ENCODE measurements at places on chromosomes 1 and 21.
A peak's percentile ranks its signal among the peaks of the same experiment; 100 is the strongest.

DNA sequence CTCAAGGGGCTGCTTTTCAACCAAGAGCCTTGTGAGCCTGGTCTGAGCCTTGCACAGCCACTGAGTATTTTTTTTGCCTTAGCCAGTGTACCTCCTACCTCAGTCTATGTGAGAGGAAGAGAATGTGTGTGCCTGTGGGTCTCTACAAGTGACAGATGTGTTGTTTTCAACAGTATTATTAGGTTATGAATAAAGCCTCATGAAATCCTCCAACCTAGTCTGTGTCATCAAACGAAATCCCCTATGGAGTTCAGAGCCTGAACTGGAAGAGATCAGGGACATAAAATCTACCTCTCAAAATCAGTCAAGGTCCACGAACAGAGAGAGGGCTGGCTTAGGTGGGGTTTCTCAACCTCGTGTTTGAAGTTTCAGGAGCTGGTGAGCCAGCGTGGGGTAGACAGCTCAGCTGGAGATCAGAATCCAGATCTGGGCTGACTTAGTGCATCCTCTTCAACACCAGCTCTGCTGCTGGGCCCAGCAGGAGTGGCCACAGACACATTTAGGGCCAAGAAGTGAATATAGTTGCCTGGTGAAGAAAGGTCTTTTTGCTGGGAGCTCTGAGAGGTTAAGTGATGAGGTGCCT is 8.2 kb downstream of the XKR8 start:
- DNase-seq, result no peak

- peak; percentile 27 for DNase-seq
These were observed 136.2 kb upstream of the DUSP10 start for GRCh38 chr1:221878134-221878533.

DNA sequence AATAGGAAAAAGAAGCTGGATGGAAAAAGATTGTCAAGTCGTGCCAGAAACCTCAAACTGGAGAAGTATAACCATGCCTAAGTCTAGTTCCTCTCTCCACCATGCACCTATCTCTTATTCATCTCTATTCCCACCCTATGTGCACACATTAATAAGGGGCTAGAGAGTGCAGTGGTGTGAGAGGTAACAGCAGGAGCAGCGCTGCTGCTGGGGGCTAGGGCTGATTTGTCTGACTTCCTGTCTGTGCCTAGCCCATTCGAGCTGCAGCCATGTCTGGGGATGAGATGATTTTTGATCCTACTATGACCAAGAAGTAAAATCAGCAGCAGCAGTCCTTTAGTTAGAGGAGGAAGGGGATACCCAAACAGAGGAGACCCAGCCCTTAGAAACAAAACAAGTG is 43.0 kb downstream of the TRIM33 start:
- DNase-seq, result no peak

DNA sequence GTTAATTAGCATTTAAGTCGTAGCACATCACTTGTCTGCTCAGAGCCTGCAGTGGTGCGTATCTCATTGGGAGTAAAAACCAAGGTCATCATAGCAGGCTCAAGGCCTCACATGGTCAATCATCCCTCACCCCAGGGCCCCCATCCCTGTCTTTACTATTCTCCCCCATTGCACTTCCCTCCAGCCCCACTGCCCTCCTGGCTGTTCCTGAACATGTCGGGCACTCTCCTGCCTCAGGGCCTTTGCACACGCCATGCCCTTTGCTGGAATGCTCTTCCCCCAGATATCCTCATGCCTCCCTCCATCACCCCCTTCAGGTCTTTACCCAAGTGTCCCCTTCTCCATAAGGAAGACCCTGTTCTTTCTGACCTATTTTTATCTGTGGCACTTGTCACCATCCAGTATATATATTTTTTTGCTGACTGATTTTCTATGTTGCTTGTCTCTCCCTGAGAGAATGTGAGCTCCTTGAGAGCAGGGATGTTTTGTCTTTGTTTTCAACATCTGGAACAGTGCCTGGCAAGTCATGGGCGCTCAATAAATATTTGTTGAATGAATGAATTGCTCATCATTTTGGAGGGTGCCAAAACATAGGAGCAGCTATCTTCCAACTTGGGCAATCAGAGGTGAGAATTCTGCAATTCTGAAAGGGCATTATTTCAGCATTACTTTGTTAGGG is 74.1 kb upstream of the POU3F1 start:
- no peak for DNase-seq

- no peak for DNase-seq
These were observed 4.5 kb downstream of the ETV3L start for GRCh38 chr1:157095091-157095490.

- DNase-seq, result peak; percentile 83
These were observed 11.2 kb upstream of the H3-3A start for GRCh38 chr1:226051365-226051764.

DNA sequence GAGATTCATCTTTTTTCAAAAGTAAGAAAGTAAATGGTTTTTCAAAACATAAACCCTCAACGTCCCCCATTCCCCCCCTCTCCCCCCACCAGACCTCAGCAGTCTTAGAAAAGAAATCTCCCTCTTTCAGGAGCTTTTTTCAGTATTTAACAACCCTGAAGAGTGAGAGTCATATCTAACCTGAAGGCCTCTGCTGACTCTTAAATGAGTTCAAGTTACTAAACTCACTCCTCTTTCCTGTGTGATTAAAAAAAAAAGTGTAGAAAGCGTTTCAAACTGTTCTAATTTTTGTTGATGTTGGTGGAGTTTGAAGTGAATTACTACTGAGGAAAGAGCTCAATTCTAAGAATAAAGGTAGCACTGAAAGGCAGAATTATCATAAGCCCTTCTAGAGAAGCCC is 93.7 kb downstream of the VAV3 start:
- DNase-seq, result no peak

DNA sequence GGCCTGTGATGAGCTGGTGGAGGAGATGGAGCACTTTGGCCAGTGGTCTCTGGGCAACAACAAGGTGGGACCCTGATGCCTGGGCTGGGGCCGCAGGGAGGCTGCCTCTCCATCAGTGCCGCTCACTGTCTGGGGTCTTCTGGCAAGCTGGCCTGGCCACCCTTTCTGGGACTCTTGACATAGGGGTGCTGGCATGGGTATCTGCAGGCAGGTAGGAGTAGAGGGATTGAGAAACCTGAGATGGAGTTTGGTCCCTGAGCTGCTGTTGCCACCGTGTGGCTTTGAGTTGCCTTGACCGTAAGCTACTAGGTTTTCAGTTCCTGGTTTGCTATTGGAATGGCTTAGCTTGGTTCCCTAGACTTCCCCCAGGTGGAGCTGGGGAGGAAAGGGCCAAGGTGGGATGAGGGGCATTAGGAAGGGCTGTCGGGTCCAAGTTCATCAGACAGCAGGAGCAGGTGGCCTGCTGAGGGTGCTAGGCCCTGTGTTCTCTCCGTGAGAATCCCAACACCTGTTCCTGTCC is 13.2 kb upstream of the MFN2 start:
- peak; percentile 30 for DNase-seq

GRCh38 chr1:168291222-168291837 is 10.7 kb downstream of the TBX19 start:
- DNase-seq, result no peak

DNA sequence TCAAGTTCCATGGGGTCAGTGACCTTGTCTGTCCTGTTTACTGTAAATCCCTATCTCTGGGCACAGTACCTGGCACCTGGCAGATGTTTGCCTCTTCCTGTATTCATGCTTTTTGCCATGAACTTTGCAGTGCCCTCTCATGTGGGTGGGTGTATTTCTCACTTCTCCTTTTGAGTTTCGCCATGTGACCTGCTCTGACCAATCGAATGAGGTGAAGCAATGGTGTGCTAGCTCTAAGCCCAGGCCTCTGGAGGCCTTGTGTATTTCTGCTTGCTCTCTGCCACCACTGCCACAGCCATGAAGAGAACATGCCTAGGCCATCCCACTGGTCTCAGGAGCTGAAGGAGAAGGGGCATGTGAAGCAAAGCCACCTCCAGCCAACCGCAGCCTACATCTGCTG is 185.5 kb upstream of the ZC3H12A start:
- peak; percentile 62 for DNase-seq

GRCh38 chr21:42091899-42092508 is 20.9 kb downstream of the UMODL1 start:
- DNase-seq, result no peak

- peak; percentile 78 for DNase-seq
These were observed 42.4 kb downstream of the MEF2D start for GRCh38 chr1:156458181-156458503.

DNA sequence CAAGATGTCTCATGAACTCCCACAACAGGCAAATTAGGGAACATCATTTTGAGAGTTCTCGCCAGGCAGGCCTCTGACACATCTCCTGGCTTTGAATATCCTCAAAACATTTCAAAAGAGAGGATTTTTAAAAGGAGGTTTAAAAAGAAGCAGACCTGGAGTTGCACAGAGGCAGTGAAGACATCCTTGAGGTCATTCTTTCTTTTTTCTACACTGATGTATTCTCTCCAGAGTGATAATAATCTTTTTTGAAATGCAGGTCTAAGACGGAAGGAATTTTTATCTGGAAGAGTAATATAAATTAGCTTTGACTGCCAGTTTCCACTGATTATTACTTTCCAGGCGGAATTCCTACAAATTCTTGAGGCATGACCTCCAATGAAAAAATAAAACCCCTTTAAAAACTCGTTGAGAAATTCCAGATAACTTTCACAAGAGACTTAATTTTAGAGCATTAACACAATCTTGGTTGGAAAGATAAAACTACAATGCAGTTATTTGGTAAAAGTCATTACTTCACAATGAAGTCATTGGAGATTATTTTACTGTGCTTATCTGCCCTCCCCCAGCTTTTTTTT is 125.0 kb downstream of the LYPLAL1 start:
- no peak for DNase-seq

- no peak for DNase-seq
These were observed 473.7 kb upstream of the DAB1 start for GRCh38 chr1:57897581-57897980.

DNA sequence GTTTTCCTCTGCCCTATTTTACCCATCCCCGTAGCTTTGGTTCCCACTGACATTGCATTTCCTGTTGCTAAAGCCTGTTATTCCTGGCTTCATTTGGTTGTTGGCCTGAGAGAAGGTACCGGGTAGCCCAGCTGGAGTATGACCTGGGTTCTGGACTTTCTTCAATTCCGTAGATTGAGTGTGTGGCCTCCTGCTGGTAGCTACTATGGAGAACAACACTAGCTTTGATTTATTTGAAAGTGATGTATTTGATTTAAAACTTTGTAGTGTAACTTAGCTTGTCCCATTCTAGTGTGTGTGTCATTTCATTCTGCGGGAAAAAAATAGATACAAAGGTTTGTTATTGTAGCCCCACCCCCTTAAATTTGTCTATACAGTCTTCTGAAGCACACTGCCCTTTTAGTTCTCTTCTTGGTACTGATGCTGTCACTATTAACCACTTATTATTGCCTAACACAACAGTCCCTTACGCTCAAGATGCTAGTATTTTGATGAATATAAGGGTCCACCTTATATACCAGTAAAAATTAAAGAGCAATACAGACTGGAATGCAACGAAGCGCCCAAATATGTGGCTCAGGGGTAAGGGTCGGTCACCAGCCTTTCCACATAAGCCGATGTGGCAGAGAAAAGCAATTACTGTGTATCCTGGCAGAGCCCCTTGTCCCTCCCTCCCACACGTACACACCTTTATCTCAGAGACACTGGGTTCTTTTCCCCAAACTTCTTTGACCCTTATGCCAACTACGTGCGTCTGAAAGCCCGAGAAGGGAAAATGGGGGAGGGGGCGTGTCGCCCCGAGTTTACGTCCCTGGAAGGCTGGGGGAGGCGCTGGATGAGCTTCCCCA is 643 bp upstream of the MOV10 start:
- DNase-seq, result peak; percentile 42

- DNase-seq, result no peak
These were observed 256.5 kb downstream of the NFIA start for GRCh38 chr1:61338899-61339298.

- DNase-seq, result peak; percentile 89
These were observed 221.4 kb downstream of the HLX start for GRCh38 chr1:221100611-221101010.

GRCh38 chr1:69315823-69316222 is 251.9 kb upstream of the LRRC7 start:
- DNase-seq, result no peak

- DNase-seq, result no peak
These were observed 785 bp downstream of the ZNF697 start for GRCh38 chr1:119647228-119647733.

GRCh38 chr1:215489771-215490565 is 77.1 kb upstream of the KCTD3 start:
- no peak for DNase-seq

DNA sequence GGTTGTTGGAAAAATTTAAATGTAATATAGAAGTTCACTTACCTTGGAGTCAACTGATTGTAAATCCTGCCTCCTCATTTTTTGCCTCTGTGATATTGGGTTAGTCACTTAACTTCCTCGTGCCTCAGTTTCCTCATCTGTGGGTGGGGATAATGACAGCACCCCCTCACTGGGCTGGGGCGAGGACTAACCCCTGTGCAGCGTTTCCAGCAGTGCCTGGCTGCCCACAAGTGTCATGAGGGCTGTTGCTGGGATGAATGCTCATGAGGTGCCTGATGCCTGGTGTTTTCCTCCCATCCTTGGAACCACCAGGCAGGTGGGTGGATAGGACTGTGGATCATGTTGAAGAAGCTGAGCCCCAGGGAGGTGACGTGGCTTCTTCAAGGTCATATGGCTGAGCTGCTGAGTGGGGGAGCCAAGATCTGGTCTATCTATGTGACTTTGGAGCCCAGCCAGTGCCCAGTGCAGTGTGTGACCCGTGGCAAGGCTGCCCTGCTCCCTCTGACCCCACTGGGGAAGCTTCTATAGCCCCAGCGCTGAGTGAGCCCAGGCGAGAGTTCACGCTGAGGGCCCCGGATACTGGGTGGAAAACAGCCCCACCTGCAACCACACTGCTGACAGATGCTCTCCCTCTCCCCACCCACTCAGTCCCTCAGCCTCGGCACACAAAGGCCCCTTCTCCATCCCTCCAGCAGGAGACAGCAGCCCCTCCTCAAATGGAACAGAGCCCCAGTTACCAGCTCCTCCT is 446.0 kb downstream of the PTPRU start:
- no peak for DNase-seq

DNA sequence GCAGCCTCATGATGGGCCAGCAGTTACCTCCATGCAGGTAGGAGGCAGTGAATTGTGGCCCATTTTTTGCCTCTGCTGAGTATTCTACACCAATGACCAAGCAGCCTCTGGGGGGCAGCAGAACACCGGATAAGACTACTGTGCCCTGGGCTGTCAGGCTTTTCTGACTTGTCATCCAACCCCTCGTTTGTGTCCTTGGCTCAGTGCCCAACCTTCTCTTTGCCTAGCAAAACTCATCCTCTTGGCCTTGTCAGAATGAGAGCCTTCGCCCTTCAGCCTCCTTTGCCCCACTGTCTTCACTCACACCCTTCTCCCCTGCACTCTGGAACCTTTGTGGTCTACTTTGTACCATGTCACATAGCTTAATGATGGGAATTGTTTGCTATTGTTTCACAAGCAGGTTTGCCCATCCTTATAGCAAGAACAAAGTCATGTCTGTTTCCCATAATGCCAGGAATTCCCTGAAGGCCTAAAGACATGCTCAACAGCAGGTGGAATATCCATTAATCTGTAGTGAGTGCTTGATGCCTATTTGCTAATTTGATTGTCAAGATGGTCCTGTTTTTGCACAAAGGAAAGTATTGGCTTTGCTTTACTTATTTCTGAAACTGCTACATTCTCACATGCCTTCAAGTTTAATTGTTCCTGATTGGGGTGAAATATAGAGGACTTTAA is 255.9 kb downstream of the HHAT start:
- DNase-seq, result peak; percentile 82

GRCh38 chr1:24591781-24592180 is 35.9 kb downstream of the NCMAP start:
- no peak for DNase-seq

Measured in suppressor macrophage treated with lipopolysaccharide for 1 hour (primary cell).